Mesenteric fat pad (tissue), 1 donor: ENCODE measurements at places on chromosomes 11 and 22. TPM values are rescaled to one million over a fixed set of nuclear protein-coding genes. Genes with fewer than 3 reads are reported as not detected.

B4GALNT4 gene
- total RNA-seq: not detected

CNGA4 gene
- total RNA-seq: not detected

FREY1 gene
- 1.4 TPM for total RNA-seq

EHD1 gene
- 95.0 TPM for total RNA-seq

MPPED1 gene
- not detected for total RNA-seq

CHKA gene
- 33.4 TPM for total RNA-seq

SYT8 gene
- not detected for total RNA-seq

PHETA2 gene
- total RNA-seq: 11.0 TPM

PRDX5 gene
- 111 TPM for total RNA-seq

PELI3 gene
- 11.6 TPM for total RNA-seq

HEPHL1 gene
- not detected for total RNA-seq

PRR5 gene
- 38.9 TPM for total RNA-seq

OR52D1 gene
- not detected for total RNA-seq
